ENCODE measurements at places on chromosomes 2 and 18.

- DNase-seq, result no peak
These were observed 13.0 kb upstream of the LTBP1 start for GRCh38 chr2:32933756-32934095.

GRCh38 chr2:85797921-85798320 is 44.1 kb downstream of the ATOH8 start:
- DNase-seq, result no peak

GRCh38 chr2:100137866-100138570 is 4.4 kb downstream of the AFF3 start:
- DNase-seq, result no peak

- DNase-seq, result peak; percentile 31
These were observed 58.2 kb downstream of the SLC16A14 start for GRCh38 chr2:230010501-230010900.

GRCh38 chr2:52698408-52698807 is 1069.2 kb upstream of the CHAC2 start:
- no peak for DNase-seq

DNA sequence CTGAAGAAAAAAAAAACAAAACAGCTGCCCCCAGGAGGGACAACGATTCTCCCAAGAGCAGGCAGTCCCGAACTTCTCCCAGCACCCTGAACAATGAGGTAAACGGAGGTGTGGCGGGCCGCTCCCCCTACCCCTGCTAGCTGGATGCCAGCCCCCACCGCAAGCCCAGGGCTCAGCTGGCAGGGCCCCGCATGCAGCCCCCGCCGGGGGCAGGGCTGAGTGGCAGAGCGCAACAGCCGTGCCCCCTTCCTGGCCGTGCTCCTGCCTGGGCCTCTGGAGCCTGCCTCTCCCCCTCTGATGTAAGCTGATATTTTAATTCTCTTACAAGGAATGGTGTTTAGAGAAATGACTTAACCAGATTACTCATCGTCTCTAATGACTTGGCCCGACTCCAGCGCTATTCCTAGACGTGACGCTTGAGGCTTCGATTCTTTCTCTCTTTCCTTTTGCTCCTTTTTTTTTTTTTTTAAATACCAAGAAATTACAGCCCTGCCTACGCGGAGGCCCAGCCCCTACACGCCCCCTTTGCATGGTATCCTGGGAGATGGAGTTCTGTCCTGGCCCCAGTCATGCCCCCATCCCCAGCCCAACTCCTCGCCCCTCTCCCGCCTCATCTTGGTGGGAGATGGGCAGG is 4.6 kb upstream of the ARID5A start:
- DNase-seq, result peak; percentile 97

DNA sequence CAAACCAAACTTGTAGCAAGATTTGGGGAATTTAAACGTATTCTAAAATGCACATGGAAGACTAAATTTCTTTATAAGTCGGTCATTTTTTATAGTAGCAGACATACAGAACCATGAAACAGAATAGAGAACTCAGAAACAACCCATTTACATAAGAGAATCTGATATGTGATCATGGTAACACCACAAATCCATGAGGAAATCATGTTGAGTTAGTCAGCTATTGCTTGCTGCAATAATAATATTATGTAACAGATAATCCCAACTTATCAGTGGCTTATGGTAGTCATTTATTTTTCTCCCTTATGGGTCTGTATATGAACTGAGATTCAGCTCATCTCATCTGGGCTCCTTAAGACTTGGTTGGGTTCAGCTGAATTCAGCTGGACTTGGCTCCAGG is 103.4 kb upstream of the SERTAD2 start:
- no peak for DNase-seq

- DNase-seq, result no peak
These were observed 15.9 kb upstream of the ARMC9 start for GRCh38 chr2:231182513-231182899.

DNA sequence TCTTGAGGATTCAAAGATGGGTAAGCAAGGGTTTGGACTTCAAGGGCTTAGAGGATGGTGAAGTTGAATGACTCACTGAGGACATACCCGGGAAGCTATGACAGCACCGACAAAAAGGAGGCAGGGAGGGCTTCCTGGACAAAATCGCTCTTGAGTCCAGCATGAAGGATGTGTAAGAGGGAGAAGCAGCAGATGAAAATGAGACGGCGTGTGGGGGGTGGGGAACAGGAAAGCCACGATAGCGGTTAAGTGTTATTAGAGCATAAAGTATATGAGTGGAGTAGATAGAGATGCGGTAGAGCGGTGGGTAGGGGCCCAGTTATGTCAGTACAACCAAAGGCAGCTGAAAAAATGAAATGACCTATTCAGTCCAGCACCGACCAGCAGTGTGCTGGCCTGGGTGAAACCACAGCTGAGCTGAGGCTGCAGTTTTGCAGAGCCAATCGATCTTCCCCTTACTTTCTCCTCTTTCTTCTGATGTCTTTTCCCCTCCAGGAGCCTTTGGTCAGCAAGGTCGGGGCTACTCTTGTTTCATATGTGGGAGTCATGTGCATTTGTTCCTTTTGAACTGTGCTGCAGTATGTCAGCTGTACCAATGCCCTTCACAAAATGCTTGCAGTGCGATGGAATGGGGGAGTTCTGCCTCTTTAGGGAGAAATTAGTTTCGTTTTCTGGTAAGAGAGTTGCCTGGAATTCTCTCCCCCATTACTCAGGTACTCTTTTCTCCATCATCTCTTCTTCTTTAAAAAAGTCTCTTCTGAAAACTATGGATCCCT is 2.0 kb upstream of the THUMPD2 start:
- DNase-seq, result peak; percentile 21

GRCh38 chr18:6414118-6414722 is 491 bp downstream of the L3MBTL4 start:
- peak; percentile 81 for DNase-seq

GRCh38 chr2:45771261-45771660 is 119.8 kb downstream of the PRKCE start:
- DNase-seq, result peak; percentile 63

GRCh38 chr18:31619291-31619690 is 27.6 kb downstream of the TTR start:
- no peak for DNase-seq

GRCh38 chr2:84741182-84741822 is 139.6 kb downstream of the TRABD2A start:
- DNase-seq, result no peak

DNA sequence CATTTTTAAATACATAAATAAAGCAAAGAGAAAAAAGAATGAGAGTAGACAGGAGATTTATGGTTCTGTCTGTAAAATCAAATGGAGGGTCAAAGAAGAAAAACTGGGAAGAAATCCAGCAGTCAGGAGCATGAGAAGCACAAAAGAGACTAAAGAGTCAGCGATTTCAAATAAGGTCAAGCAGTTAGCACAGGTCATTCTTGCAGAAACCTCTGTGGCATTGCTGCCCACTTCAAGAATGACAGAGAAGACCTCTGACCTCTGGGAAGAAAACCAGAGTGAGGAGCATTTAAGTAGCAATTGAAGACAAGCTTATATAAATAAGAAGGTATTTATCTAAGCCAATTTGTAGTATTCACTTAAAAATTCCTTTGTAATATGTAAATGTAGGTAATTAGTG is 172.0 kb upstream of the SPOPL start:
- DNase-seq, result no peak

DNA sequence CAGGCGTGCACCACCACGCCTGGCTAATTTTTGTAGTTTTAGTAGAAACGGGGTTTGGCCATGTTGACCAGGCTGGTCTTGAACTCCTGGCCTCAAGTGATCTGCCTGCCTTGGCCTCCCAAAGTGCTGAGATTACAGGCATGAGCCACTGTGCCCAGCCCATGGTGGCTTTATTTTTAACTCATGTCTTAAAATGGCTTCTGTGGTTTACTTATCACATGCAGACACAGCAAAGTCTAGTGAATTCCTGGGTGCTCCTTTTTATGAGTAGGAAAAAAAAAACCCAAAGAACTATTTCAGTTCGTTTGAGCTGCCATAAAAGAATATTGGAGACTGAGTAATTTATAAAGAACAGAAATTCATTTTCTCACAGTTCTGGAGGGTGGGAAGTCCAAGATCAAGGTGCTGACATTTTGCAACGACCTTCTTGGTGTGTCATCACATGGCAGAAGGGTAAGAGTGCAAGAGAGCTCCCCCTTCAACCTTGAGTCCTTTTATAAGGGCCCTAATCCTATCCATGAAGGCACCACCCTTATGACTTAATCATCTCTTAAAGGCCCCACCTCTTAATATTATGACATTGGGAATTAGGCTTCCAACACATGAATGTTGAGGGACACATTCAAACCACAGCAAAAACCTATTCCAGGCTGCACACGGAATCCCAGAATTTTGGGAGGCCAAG is 12.6 kb upstream of the REL start:
- DNase-seq, result no peak

DNA sequence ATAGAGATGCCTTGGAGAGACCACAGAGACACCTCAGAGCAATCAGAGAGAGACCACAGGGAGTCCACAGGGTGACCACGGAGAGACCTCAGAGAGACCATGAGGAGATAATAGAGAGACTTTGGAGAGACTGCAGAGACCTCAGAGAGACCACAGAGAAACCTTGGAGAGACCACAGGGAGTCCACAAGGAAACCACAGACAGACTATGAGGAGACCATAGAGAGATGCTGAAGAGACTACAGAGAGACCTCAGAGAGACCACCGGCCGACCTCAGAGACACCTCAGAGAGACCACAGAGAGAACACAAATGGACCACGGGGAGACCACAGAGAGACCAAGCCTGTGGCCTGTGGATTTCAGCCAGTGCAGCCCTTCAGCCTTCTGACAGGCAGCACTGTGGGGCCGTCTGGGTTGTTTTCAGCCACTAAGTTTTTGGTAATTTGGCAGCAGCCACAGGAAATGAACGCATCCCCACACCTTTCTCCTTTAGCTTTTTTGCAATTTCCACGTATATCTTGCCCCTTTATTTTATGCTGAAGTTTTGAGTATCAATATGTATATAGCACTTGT is 11.4 kb upstream of the TMEM18 start:
- DNase-seq, result no peak

GRCh38 chr2:42196403-42197267 is 27.5 kb downstream of the EML4 start:
- peak; percentile 29 for DNase-seq

GRCh38 chr2:40202798-40203400 is 249.0 kb downstream of the SLC8A1 start:
- no peak for DNase-seq

GRCh38 chr2:112728378-112729175 is 7.8 kb downstream of the NT5DC4 start:
- DNase-seq, result no peak

DNA sequence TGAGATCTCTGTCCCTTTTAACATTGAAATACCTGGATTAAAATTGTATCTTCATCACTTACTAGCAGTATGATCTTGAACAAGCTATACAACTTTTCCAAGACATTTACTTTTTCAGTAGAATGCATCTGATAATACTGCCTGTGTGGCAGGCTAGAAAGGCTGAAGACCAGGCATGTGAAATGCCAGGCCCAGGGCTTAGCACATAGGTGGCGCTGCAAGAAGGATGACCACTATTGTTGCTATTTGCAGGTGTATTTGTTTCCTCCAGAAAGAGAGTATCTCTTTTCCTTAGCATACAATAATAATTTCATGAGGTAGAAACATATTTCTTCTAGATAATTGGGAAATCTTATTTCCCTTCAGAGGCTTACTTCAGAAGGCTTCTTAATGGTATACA is 331.3 kb downstream of the THSD7B start:
- DNase-seq, result no peak

DNA sequence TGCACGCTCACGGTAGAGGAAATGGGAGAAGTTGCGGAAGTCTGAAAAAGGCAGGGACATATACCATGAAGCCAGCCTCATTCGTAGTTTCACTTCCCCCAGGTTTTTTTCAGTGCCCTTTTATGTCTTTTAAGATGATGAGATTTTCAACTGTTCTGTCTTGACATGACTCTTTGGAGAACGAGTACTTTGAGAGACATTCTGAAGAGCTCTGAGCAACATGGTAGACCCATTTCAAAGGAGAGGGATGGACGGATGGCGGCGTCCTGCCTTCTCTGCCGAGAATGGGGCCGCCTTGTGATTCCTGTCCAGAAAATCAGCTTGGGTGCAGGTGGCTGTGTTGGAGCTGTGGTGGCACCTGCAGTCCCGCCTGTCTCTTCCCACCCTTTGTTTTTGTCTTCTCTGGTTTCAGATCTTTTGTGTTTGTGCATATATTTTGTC is 41.7 kb downstream of the SH3BP4 start:
- DNase-seq, result no peak

GRCh38 chr2:191678437-191679100 is 633 bp downstream of the NABP1 start:
- peak; percentile 76 for DNase-seq

- no peak for DNase-seq
These were observed 315.6 kb downstream of the IRS1 start for GRCh38 chr2:226483745-226484619.

DNA sequence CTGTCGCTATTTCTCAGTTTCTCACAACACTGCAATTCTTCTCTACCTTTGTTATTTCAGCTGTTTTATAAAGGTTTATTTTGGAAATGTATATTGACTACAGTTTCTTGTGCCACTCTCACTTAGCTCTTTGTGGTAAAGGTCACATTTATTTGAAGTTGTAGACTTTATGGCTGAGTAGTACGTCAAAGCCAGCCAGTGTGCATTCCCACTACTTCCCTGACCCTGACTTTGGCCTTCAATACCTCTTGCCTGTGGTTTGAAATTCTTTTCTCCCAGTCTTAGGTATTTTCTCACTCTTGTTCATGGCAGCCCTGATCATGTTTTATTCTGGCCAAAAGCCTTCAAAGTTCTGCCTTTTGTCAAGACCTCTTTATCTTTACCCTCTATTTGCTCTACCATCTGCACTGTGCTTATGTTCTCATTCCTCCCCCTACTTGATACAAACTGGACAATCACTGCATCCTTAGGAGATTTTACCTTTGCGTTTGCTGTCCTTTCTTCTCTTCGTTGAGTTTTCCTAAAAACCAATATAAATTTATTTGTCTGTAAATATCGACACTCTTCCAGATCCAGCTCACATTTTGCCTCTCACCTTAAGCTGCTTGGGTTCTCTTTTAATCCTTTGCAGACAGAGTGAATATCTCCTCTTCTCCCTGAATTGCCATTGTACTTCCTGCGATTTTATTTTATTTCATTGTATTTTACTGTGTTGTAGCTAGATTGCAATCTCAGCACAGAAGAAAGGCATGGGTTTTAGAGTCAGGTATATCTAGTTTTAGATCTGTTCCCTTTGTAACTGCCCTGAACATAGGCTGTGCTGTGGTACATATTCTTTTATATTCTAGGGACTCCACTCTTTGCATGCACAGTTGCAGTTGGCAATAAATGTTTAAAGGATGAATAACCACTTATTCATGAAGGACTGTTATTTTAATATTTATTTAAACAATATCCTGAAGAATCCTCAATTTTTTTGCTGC is 31.2 kb downstream of the GULP1 start:
- DNase-seq, result no peak

- no peak for DNase-seq
These were observed 166.7 kb downstream of the C1D start for GRCh38 chr2:67896076-67896475.
